ENCODE measurements at places on chromosomes 7 and 10.

GRCh38 chr10:110009736-110010475 is 2.1 kb downstream of the ADD3 start:
- no peak for DNase-seq

GRCh38 chr10:17001961-17002749 is 127.5 kb downstream of the CUBN start:
- peak; percentile 98 for DNase-seq

DNA sequence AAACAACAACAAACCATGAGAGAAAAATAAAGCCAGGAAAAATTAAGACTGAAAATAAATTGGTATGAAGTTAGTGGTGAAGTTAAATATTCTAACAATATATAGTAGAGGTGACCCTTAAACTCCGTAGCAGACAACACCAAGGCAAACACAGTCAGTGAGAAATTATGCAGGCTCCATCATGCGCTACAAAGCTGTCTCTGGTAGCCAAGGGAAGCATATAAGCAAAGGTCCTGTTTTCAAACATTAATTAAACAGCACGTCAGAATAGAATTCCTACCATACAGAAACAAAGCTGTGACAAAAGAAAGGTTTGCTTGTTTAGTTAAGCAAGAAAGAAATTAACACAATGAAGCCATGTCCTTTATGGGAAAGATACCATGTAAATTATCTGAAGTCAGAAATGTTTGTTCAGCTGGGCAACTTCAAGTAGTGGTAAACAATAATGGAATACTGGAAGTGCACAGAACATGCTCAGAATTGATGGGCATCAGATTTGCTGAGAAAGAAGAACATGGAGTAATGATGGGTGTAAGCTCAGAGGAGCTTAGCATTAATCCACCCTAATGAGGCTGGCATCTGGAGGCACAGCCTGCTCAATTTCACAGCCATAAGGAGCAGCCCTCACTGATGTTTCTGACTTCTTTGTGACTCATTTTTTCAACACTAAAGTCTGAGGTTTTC is 75.7 kb downstream of the IGF2BP3 start:
- peak; percentile 48 for DNase-seq

DNA sequence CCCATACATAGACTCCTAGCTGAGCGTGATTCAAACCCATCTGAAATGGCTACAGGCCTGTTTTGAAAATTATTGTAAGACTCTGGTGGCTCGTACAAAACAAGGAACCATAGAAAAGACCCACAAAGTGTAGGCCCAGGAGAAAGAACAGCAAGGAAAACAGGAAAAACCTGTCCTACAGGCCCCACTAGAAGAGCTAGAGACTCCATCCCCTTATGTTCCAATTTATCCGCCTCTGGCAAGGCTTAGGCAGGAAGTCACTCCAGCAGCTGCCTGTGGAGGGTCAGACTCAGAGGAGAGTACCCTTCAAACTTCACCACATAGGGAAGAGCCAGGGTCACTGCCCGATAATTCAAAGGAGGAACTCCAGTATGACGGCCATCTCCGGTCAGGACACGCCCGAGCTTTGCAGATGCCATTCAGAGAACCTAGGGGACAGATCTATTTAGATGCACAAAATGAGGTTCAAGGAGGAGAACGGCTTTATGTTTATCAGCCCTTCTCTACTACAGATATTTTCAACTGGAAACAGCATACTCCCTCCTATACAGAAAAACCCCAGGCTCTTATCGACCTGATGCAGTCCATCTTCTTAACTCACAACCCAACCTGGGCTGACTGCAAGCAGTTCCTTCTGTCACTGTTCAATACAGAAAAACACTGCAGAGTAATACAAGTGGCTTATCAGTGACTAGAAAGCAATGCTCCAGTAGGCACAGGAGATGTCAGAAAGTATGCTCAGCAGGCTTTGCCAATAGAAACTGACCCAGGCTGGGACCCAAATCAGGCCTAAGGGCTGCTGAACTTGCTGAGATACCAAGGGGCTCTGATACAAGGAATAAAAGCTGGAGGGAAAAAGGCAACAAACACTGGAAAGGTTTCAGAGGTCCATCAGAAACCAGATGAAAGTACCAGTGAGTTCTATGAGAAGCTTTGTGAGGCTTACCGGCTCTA is 8.6 kb upstream of the ZNF33B start:
- no peak for DNase-seq

DNA sequence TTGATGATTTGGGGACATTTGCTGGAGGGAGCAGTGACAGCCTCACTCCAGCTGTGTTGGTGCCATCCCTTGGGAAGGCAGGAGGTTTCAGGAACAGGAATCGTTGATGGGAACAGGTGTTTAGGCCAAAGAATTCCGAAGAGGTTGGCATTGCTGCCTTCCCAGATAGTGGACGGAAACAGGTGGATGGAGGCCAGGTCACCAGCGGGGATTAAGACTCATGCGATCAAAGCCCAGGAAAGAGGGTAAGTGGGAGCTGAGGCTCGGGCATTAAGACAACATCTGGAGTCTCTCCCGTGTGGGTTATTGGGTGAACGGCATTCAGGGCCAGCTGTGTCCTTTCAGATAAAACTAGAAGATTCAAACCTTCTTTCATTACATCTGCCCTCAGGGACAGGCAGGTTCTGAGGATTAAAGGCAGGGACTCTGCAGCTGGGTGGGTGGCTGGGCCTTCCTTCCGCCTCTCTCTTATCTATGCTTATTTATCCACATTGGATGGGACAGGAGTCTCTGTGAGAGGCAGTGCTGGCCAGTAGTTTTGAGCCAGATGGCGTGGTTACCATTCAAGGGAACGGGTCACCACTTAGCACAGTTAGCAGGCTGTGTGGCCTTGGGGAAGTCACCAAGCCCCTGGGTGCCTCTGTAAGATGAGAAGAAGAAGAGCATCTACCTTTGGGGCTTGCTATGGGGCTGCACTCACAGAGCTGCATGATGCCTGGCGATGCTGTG is 67.6 kb downstream of the INSIG1 start:
- no peak for DNase-seq

DNA sequence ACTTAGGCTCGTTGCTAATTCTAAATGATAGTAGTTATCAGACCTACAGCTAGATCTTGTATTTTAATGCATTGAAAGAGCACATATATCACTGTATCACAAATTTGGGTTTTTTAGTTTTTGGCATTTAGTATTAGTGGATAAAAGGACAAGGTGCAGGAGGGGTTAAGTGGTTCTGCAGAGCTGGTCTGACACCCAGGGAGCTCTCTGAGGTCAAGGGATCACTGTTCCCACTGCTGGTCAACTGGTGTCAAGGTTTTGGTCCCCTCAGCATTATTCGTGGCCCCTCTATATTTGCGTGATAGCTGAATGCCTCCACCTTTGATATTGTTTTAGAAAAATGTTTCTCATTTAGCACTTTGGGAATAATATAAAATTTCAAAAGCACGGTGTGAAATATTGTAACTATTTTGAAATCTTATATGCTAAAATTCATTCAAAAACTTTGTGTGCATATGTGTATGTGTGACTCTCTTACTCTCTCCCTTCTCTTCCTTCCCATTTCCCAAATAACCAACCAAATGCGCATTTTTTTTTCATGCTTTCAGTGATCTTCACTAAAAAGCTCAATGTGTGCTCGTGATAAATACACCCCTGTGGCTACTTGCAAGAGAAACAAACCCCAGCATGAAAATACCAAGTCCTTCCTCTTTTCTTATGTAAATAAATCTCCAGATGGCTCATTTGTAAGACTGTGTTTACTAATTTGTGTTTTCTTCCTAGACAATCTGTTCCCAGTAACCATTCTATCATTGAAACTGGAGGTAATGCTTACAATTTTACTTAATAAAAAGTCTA is 309.2 kb downstream of the FGFR2 start:
- no peak for DNase-seq

- DNase-seq, result no peak
Observed at GRCh38 chr10:124993736-124994451, 52.0 kb downstream of the ZRANB1 start.

DNA sequence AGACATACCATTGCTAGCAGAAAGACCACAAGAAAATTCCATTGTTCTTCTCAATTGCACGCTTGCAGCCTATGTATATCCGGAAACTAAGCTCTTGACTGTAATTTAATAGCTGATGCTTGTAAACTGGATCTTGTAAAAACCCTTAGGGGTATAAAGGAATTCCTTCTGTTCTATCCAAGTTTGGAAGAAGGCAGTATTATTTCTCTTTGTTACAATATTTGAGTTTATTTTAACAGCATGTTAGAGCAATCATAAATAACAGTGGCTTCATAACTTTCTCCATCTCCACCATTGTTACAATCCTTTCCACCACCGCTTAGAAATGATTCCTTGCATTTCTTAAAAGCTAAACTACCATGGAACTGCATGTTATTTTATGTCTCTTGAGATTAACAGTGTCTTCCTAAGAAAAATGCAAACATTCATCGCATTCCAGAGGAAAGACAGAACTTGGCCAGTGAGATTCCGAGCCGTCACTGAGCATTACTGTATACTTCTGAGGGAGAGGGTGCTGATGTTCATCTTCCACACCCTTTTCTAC is 92.5 kb downstream of the TRIL start:
- peak; percentile 78 for DNase-seq
